RKO (cell line): ENCODE measurements at places on chromosomes 1 and 21.

- DNase-seq, result no peak
Measured at GRCh38 chr1:40627987-40628902, 37.2 kb downstream of the RIMS3 start.

DNA sequence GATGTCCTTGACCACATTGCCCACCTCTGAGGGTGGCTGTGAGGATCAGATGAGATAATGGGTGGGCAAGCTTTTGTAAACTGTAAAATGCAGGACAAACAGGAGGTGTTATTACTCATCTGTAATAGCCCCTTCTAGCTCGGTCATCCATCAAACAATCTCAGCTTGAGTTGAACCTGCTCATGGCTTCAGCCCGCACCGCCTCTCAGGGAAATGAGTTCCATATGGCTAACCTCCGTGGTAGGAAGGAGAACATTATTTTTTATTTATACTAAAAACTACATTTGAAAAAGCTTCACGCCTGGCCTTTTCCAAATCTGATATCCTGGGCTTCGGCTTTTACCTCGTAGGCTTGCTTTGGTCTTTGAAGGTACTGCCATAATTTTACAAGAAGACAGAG, 116.2 kb upstream of the USP24 start:
- no peak for DNase-seq

DNA sequence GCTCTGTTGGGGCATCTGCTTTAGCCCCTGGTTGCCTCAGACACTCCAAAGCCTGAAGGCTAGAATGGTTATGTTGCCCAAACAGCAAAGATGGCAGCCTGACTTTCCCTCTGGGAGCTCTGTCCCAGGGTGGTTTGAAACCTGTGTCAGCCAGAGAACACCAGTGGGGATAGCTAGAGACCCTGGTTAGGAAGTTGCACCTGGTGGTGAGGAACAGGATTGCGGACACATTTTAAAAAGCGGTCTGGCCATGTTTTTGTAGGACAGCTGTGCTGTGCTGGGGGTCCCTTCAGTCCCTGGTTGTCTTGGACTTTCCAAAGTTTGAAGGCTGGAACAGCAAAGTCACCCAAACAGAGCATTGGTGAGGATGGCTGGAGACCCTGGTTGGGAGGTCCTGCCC, 87.8 kb downstream of the DNM3 start:
- DNase-seq, result no peak

DNA sequence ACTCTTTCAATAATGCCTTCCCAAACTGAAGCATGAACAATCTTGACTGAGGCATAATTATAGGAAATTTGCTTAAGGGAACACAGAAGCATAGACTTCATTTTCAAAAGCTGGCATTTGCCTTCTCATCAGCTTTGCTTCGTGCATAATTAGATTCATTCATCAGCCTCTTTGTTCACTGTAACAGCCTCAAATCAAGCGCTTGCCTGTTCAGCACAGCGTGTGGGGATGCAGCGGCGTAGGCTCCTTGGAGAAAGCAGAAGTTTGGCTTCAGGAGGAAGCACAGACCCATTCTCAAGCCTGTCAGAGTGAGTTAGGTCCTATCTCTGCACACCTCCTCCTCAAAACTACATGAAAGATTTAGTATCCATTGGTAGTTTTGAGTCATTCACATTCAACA, 246.4 kb upstream of the MAP1LC3C start:
- no peak for DNase-seq

DNA sequence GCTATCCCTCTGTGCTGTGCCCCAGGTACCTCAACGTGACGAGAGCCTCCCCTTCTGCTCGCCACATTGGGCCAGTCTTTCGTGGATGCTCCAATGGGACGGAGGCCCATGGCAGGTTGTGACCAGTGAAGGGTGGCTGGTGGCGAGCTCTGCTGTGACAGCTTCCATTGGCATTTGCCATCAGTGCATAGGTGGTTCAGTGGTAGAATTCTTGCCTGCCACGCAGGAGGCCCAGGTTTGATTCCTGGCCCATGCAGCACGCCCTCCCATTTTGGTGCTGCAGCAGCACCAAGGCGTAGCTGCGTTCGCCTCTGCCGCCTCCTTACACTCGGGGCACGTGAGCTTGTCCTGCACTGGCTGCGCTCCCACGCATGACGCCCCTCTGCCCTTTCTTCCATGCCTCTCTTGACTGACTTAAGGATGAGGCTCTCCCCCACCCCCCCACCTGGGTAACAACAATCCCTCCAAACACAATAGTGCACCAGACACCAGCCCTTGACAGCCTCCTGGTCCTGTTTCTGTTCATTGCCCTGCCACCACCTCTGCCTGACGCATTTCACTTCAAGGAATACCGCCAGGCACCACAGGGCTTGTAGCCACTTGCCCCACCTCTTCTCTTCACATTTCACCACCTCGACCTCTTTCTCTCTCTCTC, 24.7 kb upstream of the FCGR2A start:
- no peak for DNase-seq

- no peak for DNase-seq
Measured at GRCh38 chr1:172517081-172517480, 15.9 kb upstream of the SUCO start.
